NCI-H1417 treated with DMSO at 0.1 percent for 48 hours (cell line): ENCODE measurements at places on chromosomes 4 and X.

DNA sequence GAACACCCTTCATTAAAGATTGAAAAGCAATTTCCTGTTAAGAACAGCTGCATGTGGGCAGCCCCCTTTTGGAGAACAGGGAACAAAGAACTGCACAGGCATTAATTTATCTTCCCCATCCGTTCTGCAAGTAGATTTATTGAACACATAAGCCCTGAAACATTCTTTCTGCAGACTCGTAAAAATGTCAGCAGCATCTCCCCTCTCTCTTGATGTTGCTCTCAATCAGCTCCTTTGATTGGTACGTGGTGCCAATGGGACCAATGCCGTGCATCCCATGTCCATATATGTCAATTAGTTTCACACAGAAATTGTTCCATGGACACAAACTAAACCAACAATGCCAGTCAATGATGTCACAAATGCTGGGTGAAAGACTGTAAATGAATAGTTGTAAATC lies 228.5 kb upstream of the RASGEF1B start:
- DNase-seq = no peak

DNA sequence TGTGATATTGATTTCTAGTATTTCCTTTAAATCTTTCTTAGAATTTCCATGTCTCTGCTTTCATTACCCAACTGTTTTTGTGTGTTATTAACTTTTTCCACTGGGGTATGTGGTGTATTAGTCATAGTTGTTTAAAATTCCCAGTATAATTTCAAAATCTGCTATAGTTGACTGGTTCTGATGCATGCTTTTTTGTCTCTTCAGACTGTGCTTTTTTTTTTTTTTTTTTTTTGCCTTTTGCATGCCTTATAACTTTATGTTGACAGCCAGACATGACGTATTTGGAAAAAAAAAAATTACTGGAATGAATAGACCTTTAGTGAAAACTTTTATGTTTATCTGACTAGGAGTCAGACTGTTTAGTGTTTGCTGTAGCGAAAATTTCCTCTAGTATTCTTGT lies 580.4 kb downstream of the ANKRD50 start:
- no peak for DNase-seq

- no peak for DNase-seq
Measured at GRCh38 chr4:16480011-16480410, 253.7 kb upstream of the TAPT1 start.

DNA sequence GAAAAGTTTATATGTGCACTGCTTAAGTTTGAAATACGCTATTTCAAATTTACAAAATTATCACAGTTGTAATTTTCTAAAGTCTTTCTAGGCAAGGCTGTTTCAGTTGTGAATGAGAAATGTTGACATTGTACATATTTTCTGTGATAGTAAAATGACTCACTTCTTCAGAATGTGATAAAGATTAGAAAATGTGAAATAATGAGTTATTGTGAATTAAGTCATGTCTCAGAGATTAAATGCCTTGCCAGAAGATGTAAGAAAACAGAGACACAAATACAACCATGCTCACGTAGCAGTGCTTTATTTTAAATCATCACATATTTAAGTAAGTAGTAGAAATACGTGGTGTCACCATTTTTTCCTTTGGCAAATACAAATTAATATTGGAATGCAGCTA lies 768 bp downstream of the CLCN4 start:
- no peak for DNase-seq

GRCh38 chr4:113480109-113480508 lies 281.4 kb downstream of the CAMK2D start:
- no peak for DNase-seq

GRCh38 chr4:47315346-47315745 lies 148.2 kb downstream of the COMMD8 start:
- DNase-seq = no peak

- no peak for DNase-seq
Measured at GRCh38 chr4:174663216-174663615, 140.9 kb upstream of the HPGD start.

DNA sequence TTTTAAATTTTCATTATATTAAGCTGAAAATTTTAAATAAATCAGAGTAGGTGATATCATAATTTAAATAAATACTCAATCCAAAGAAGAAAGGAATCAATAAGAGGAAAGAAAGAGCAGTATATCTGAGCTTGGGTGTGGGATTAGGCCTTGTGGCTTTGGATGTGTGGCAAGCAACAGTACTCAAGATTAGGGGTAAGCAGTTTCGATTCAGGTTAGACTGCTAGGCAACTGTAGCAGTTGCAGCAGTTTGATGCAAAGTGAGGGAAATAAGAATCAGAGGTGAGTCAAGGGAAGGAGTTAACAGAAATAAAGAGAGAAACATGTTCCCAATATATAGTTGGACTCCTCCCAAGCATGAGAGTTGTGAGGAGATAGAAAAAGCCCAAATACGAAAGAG lies 599.6 kb upstream of the KLHL4 start:
- no peak for DNase-seq

DNA sequence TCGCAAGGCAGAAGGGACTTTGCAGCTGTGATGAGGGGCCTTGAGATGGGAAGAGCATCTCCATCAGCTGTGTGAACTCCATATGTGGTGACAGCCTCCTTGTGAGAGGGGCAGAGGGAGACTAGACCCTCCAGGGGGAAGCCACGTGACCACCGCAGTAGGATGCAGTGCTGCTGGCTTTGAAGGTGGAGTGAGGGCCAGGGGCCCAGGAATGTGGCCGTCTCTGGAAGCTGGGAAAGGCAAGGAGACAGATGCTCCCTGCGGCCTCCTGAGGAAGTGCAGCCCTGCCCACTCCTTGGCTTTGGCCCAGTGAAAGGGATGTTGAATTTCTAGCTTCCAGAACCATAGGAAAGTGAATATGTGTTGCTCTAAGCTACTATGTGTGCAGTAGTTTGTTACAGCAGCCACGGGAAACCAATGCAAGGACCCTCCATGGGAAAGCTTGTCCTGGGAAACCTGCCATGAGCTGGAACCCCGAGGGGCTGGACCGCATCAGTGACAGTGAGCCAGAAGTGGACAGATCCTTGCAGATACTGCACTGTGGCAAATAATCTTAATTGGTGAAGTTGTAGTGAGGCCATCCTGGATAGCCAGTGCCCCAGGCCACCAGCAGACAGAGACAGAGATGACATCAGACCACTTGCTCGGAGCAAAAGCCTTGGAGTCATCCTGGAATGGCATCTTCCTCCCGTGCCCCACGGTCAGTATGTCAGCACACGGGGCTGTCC lies 35.4 kb upstream of the SORCS2 start:
- no peak for DNase-seq

DNA sequence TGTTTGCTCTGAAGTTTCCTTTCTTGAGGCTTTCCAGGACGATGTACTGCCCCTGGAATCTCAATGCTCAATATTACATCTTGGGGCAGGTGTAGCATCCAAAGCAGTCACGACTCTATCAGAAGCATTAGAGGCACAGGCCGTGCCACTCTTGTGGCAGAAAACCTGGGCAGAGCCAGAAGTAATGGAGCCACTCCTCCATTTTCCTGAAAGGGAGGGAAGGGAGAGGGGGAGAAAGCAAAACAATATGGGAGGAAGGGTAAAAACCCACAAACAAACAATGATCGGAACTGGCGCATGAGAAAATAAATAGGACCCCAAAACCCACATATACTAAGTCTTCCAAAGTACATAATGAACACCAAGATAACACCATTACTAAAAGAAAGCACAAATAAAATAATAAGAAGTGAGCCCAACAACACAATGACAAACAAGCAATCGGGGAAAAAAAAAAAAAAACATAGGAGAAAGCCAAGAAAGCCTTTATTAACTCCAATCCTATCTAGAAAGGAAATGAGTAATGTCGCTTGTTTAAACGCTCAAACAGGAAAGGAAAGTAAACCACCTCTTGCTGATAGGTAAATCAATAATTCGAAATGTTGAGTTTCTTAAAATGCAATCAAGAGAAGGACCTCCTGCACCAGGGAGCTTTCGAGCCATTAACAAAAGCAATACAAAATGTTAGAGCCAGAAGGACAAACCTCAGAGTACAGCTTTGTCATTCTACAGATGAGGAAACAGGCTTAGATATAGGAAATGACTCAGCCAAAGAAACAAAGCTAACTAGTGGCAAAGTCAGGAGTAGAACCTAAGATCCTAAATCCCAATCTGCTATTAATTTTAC lies 117.4 kb downstream of the ATRX start:
- no peak for DNase-seq

- no peak for DNase-seq
Measured at GRCh38 chr4:64613046-64613445, 203.8 kb upstream of the TECRL start.

DNA sequence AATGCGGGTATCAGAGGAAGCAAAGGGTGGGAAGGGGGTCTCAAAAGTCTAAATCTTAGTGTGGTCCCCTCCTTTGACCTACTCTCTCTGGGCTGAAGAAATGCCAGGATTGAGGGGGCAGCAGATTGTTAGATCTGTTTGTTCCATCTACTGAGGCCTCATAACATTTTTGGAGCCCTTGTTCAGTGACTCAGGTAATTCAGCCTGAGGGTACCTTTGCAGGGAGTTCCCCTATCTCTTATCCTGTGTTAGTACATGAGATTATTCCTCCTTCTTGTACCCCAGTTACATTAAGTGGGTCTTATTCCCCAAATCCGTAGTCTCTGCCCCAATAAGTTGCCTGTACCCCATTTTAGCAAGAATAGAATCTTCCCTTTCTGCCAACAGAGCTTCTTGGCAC lies 79.0 kb downstream of the RTL9 start:
- no peak for DNase-seq

DNA sequence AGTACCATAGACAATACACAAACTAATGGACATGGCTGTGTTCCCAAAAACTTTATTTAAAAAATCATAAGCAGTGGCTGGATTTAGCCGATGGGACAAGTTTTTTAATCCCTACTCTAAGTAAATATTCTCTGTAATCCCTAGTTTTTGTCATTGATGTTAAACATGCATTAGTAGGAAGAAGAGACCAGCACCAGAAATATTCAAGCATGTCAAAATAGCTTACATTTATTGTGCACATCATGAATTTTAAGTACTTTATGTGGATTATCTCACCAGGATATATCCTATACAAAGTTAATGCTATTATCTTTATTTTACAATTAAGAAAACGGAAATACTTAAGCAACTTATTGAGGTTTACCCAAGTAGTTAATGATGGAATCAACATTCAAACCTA lies 46.0 kb downstream of the HSPA4L start:
- no peak for DNase-seq
